Endothelial cell of umbilical vein (primary cell): ENCODE measurements at places on chromosomes 16 and 17. TPM values are rescaled to one million over a fixed set of nuclear protein-coding genes. Genes with fewer than 3 reads are reported as not detected.

DNA sequence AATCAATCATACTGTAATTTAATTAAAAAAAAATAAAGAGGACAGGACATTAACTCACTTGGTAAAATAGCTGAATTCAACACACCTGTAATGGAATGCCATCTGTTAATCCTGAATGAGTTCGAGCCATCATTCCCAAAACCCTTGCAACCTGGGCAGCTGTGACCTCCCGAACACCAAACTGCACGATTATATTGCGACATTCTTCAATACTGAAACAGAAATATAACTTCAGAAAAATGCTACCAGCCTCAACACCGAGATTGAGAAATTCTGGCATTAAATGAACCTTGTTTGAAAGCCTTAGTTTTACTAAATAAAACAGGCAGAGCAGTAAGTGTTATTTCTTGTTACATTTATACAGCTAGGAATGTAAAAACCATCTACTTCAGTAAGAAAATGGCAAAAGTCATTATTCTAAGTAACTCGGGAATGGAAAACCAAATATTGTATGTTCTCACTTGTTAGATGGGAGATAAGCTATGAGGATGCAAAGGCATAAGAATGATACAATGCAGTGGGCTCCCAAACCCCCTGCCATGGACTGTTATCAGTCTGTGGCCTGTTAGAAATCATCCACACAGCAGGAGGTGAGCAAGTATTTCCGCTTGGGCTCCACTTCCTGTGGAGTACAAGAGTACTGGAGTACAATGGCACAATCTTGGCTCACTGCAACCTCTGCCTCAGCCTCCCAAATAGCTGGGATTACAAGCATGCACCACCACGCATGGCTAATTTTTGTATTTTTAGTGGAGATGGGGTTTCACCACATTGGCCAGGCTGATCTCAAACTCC, 46.5 kb downstream of the CNOT1 start:
- DNase-seq = peak; percentile 40

- no peak for DNase-seq
Measured at GRCh38 chr17:41421116-41421515, 3.3 kb downstream of the KRT37 start.

GRCh38 chr16:14155572-14156190, 84.6 kb downstream of the MRTFB start:
- no peak for DNase-seq

SPNS3 gene
- polyA plus RNA-seq = 0.18 and 0.24 TPM in 2 replicates

DNA sequence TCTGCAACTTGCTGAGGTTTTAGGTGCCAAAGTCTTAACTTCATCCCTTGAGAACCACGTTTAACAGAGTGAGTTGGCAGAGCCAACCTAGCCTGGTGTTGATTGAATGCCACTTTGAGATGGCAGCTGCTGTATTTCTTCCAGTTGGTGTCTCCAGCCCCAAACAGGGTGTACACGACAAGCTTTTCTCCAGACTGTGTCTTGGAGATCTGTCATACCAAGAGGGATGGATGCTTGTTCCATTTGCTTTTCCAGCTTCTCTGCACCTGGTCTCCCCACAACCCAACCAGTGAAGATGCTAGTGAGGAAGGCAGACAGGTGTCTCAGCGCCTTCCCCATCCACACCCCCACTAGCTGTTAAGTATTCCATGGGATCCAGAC, 141.1 kb upstream of the HS3ST2 start:
- no peak for DNase-seq

DNA sequence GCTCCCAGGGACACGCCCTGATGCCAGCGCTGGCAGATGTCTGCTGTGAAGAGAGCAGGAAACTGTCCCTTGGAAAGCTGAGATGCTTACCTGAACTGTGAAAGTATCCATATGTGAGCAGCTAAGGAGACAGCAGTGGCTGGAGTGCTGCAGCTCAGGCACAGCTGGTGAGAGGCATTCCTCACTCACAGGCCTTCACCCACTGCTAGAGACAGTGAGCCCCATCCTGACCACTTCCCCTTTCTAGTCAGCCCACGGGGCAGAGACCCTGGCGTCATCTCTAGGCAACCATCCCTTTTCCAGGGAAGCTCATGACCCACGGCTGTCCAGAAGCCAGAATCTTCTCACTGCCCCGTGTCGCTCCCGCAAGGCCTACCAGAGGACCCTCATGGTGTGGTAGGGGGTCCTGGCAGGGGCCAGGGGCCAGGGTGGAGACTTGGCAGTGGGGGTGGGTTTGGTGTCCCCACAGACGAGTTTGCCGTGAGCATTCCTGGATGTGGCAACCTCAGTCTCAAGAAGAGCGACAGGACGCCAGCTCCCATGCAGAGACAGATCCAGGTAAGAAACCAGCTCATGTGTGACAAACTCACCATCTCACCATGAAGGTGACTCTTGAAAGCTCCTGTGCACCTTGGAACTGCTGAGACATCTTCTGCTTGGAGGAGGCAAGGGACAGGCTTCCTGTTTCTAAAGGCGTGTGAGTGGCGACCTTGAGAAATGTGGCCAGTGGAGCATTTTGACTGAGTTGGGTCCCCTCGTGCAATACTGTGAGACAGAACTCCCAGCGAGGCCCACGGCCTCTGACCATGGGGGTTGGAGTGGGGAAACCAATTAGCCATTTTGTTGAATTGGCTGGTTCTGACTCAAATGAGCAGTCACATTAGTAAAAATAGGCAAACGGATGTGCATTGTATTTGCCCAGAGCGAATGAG, at the start of gene SCIMP:
TSS of gene SCIMP (minus strand) at position 216 of the 932 bp plus-strand sequence. CDS start at position 111, 105 bp downstream.
- DNase-seq = no peak
